ENCODE measurements at places on chromosomes 11 and 22.

- no peak for DNase-seq
Observed at GRCh38 chr22:40204321-40205116, 26.8 kb downstream of the TNRC6B start.

DNA sequence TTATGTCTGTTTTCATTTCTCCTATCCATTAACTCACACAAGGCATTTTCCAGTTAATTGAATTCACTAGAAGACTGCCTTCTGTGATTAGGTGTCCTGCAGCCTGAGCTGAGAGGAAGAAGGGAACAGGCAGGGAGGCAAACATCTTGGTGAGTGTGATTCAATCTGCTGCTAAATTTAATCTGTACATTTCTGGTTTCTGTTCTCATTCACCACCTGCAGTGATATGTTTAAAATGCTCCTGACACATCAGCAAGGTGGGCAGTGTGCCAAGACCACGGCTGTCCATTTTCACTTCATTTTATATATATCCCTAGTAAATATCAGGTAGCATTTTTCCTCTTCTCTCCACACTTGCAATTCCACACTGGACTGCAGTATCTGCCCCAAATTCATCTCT is 416.5 kb downstream of the TMEM135 start:
- peak; percentile 47 for DNase-seq

- DNase-seq: no peak
Observed at GRCh38 chr11:8039530-8040260, 41.3 kb upstream of the TUB start.

DNA sequence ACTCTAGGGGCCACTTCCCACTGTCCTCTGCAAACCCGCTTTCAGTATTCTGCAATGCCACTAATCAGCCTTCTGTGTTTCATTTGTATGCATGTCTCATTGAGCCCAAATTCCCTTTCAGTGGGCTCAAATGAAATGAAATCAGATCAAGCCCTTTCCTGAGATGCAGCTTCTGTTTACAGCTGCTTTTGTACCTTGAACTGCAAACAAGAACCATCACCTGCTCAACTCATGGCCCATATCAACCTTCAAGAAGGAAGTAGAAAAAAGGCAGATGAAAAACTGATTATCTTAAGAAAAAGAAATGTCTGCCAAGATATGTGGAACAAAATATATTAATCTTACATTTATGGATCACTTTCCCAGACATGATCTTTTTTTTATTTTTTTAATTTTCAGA is 141.1 kb upstream of the ARHGAP42 start:
- DNase-seq: no peak

- DNase-seq: no peak
Observed at GRCh38 chr11:66330931-66331330, 5.3 kb downstream of the RIN1 start.

DNA sequence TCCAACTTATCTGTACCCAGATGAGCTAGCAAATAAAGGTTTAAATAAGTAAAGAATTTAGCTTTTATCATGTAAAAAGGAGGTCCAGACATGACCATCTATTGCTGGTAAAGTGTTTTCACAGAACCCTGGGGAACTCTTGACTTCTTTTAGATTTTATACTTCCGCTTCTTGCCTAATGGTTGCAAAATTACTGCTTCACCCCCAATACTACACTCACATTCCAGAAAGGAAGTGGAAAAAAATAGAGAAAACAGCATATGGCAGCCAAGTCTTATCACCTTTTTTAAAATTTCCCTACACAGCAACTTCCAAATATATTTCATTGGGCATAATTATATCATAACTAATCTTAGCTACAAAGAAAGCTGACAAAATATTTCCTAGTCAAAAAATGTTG is 12.1 kb downstream of the BBOX1 start:
- DNase-seq: peak; percentile 84

- DNase-seq: no peak
Observed at GRCh38 chr22:35348026-35348590, 32.8 kb upstream of the HMOX1 start.

GRCh38 chr22:23790819-23791737 is 4.3 kb downstream of the SMARCB1 start:
- DNase-seq: no peak
